ENCODE measurements at places on chromosomes 1 and 21.

- no peak for DNase-seq
These were observed 17.2 kb upstream of the GFI1 start for GRCh38 chr1:92503926-92504285.

- DNase-seq: peak; percentile 54
These were observed 36.7 kb downstream of the ERI3 start for GRCh38 chr1:44318097-44319088.

DNA sequence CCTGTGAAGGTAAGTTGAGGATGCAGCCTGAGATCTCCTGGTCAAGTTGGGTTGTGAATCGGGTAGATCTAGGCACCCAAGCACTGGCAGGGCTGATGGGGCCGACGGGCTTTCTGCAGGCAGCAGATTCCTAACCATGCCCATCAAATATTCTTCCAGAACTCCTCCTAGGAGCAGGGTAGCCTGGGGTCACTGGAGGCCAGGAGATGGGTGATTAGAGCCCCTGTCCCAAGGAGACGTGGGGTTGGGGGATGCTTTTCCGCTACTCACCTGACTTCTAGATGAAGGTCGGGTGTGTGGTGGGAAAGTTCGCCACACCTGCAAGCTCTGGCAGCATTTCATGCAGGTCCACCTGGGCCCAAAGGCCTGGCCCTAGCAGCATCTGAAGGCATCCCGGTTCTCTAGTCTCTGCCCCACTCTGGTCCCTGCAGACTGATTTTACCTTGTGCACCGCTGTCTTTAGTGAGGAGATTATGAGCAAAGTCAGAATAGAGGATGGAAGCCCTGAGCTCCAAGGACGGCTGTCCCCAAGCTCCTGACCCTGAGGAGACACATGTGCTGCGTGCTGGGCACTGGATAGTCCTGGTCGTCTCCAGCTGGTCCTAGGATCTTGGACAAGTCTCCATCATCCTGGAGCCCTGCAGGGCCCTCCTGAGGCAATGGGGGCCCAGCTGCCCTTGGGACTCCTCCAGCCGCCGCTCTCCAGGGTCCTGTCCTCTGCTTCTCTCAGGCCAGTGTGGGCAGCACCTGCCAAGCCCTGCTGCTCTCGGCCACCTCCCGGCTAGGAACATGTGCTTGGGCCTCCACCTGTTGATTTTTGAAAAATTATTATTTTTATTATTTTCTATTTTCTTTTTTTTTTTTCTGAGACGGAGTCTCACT lies 21.8 kb upstream of the C2CD2 start:
- no peak for DNase-seq

- no peak for DNase-seq
These were observed 18.7 kb upstream of the CD55 start for GRCh38 chr1:207302618-207303393.

DNA sequence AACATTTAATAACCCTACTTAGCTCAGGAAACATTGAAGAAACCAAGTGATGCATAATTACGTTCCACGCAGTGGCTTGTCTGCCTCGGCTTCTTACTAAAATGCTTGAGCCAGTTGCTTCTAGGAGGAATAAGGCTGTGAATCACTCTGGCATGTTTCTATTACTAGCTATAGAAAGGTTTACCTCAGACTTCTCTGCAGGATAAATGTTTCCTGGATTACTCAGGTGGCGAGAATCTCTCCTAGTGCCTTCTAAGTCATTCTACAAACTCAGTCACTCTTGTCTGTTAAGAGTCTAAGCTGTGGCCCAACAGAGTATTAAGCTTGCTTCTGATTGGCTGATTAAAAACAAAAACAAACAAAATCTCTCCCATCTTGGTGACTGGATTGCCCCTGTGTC lies 92.0 kb upstream of the RALGPS2 start:
- no peak for DNase-seq

DNA sequence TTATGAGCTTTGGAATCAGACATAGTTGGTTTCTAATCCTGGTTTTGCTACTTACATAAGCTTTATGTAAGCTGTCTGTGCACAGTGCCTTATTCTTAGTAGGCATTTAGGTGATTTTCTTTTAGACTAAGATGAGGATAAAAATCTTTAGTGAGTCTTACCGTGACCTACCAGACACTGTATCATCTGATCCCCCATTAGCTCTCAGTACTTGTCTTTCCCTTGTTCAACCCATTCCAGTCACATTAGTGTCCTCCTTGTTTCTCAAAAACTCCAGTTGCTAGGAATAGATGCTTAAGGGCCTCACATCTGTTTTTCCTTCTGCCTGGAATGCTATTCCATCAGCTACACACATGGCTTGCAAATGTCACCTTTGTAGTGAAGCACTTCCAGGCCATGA lies 18.8 kb downstream of the PPP1R12B start:
- DNase-seq: no peak
